NCI-H1436 treated with DMSO at 0.1 percent for 48 hours (cell line): ENCODE measurements at places on chromosomes 16 and 17.
A peak's percentile ranks its signal among the peaks of the same experiment; 100 is the strongest.

DNA sequence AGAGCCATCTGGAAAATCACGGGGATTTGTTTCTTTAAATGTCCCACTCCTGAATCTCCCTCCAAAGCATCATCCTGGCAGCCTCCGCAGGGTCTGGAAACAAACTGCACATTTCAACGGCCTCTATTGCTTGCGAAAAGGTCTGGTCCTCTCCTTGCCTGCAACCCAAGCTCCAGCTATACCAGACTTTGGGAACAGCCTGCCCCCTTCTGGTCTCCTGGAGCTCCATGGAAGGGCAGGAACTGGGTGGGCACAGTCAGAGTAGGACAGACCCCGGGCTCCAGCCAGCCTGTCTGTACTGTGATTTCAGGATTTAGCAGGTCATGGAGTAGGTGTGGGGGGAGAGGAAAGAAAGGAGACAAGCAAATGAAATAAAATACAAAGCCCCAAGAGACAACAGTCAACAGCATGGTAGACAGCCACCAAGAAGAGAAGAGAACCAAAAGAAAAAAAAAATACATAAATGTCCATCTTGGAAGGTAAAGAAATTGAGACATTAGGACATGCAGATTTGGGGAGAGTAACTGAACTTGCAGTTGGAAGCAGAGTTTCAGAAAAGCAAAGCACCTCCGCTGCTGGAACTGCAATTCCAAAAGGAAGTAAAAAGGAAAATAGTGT is 2.7 kb downstream of the XYLT1 start:
- peak; percentile 8 for DNase-seq

GRCh38 chr16:47142486-47142820 is 1.3 kb downstream of the NETO2 start:
- no peak for DNase-seq

DNA sequence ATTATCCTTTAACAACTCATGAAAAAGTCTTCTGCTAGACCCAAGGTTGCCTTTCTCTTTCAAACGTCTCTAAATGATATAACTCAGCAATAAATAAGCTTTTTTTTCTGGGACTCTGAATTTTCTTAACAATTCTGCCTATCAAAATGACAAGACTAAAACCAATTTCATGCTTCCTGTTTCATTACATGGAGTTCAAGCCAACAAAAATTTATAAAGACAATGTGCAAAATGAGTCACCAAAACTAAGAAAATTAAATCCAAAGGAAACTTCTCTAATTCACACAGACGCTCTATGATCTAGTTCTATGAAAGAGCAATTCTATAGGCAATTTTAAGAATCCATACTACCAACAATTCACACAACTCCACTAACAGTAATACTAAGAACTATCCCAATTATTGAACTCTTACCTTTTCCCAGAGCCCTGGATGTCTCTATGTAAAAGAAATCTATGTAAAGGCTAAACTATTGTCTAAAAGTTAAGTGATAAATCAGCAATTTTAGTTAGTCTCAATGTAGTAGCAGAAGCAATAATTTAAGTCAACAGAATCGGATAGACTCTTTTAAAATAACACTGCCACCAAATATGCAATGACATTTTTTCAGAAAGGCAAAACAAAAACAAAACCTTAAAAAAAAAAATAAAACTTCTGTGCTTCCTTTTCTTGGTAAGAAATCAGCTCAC is 44.2 kb downstream of the ZZEF1 start:
- DNase-seq = no peak

DNA sequence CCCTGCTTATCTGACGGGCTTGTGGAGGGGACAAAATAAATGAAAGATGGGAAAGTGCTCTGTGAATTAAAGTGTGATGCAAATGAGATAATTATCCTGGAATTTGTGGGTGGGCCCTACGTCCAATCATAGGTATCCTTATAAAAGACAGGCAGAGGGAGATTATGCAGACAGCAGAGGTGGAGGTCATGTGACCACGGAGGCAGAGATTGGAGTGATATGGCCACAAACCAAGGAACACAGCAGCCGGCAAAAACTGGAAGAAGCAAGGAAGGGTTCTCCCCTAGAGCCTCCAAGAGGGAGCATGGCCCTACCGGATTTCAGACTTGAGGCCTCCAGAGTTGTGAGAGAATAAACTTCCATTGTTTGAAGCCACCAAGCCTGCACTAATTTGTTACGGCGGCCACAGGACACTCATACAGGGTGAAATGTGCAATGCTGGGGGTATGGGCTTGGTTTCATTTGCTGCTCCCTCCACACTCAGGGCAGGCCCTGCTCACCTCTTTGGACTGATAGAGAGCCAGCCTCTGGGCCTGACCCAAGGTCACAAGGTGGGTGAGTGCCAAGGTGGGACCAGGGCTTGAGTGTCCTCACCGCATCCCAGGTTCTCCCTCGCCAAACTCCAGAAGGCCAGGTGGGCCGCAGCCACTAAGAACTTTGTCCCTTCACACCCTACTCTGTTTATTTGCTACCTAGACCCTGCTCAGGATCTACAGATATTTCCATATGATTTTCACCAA is 149.6 kb upstream of the TNRC6C start:
- no peak for DNase-seq

DNA sequence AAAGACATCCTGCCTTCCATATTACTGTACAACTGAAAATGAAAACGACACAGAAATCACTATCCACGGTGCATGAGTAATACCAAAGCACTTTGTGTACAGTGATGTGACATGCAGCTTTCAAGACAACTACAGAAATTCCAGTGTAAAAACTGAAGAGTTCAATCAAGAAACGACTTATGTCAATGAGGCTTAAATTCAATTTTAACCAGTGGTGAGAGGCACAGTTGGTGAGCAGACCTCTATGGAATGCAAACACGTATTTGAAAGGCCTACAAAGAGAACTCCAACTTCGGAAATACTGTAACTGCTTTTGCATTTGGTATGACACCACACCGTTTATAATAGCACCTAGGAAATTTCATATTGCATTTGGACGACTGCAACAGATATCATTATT is 87.6 kb downstream of the USP31 start:
- DNase-seq = no peak

GRCh38 chr16:2702871-2703745 is 16.9 kb downstream of the PRSS27 start:
- no peak for DNase-seq

DNA sequence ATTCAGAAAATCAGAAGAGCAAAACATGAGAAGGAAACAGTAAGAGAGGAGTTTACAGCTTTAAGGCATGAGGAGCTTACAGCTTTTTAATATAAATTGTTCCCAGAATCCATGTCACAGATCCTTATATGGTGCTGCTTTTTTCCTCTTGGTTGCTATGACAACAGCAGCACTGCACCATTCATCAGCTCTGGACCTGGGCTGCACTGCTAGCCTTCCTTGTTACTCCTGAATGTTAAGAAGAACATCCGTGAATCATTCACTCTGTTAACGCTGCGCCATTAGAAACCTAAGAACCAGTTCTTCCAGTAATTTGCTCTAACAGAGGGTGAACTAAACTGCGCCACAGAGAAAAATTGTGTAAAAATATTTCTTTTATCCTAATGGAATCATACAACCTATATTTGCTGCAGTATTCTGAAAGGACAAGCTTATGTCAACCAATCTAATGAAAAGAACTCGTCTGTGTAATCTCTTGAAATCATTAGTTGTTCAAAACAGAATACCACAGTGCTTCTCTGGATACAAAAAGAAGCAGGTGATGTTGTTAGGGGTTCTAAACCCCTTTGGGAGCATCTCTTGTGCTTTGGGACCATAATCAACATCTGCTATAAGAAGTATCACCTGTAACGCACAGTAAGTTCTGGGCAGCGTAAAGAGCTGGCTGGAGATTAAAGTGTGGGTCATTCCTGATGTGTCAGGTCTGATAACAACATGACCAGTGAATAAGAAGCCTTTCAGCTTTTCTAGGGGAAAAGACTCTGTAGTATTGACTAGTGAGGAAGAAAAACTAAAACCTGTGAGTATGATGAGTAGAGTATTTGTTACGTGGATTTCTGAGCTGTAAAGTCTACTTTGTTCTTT is 151.2 kb downstream of the TANC2 start:
- DNase-seq = peak; percentile 40

- DNase-seq = no peak
Measured at GRCh38 chr16:66486773-66487579, 59.9 kb downstream of the BEAN1 start.

DNA sequence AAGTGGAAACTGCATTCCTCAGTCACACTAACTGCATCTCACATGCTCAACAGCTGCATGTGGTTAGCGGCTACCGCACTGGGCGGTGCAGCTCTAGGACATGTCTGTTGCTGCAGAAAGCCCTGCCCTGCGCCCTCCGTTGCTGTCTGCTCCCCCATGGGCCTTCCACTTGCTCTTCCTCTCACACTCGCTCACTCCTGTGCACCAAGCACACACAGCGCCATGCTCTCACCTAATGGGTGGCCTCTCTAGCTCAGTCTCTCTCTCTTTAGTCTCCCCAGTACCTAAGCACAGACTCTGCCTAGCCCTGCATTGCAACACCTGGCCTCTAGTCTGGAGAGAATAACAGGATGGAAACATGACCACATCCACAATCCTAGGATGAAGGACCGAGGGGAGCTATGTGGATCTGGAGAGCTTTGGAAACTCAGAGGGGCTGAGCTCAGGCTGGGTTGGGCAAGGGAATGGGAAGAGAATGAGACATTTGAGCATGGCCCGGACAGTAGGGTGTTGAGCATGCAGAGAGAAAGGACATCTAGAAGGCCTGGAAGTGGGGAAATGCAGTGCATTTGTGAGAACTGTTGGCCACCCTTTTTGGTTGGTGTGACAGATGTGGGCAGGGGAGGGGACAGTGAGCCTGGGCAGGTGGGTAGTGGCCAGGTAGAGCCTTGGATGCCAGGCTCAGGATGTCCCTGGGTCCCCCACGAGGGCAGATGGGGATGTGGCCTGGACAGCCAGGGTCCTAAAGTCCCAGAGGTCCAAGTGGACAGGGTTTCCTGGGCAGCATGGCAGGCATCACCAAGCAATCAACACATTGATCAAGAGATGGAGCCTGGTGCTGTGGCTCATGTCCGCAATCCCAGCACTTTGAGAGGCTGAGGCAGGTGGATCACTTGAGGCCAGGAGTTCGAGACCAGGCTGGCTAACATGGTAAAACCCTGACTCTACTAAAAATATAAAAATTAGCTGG is 16.1 kb downstream of the SGCA start:
- DNase-seq = no peak

- no peak for DNase-seq
Measured at GRCh38 chr16:4868026-4868425, 20.7 kb downstream of the UBN1 start.

DNA sequence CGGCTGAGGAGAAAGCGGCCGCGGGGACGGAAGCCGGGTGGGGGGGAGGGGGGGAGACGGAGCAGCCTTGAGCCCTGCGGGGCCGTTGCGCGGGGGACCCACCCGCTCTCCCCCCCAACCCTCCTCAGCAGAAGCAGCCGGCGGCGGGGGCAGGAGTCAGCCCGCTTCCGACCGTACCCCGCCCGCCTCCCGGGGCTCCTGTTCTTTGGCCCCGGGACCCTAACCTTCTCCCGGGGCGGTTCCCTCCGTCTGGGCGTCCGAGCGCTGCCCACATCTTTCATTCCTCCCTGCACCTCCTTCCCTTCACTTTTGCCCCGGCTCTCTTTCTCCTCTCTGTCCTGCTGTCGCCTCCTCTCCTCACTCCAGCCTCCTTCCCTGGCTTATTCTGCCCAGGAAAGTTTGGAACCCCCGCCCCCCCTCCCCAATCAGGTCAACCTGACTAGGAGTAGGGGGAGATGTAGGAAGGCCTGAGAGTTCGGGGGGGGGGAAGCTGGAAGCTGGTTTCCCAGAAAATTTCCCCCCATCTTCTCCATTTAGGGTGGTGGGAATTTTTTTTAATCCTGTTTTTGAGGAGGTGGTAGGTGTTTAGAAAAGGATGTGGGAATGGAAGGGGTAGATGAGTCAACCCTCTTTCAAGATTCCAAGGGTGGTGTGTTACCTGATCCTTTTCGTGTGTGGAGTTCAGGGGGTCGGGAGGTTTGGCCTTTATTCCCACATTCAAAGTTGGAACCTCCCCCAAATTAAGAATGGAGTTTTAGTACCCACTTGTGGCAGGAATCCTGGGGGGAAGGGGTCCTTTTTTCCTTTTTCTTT is 427 bp upstream of the NLK start:
- DNase-seq = no peak

DNA sequence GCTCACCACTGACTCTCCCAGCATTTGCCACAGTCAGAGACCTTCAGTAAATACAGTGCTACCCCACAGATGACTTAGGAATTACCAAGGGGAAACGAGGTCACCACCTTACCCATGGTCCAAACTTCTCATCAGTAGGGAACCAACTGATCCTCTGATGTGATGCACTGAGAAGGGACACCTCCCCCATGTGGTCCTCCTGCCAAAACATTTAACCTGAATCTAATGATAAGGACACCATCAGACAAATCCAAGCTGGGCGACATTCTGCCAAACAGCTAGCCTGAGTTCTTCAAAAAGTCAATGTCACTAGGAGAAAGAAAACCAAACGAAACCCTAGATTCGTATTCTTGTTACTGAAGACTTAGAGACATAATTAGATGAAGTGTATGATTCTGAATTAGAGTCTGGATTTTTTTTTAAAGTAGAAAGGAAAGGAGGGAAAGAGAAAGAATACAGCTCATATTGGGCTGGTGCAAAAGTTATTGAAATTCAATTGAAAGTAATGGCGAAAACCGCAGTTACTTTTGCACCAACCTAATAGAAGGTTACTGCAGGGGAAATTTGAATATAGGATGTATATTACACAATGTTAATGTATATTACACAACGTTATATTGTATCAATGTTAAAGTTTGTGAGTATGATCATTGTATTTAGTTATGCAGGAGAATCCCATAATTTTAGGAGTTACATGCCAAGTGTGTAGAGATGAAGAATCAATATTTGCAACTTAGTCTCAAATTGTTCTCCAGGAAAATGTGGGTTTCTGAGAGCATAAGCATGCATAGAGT is 2.3 kb upstream of the CSNK2A2 start:
- DNase-seq = no peak

- no peak for DNase-seq
Measured at GRCh38 chr16:82675300-82675699, 48.5 kb downstream of the CDH13 start.

DNA sequence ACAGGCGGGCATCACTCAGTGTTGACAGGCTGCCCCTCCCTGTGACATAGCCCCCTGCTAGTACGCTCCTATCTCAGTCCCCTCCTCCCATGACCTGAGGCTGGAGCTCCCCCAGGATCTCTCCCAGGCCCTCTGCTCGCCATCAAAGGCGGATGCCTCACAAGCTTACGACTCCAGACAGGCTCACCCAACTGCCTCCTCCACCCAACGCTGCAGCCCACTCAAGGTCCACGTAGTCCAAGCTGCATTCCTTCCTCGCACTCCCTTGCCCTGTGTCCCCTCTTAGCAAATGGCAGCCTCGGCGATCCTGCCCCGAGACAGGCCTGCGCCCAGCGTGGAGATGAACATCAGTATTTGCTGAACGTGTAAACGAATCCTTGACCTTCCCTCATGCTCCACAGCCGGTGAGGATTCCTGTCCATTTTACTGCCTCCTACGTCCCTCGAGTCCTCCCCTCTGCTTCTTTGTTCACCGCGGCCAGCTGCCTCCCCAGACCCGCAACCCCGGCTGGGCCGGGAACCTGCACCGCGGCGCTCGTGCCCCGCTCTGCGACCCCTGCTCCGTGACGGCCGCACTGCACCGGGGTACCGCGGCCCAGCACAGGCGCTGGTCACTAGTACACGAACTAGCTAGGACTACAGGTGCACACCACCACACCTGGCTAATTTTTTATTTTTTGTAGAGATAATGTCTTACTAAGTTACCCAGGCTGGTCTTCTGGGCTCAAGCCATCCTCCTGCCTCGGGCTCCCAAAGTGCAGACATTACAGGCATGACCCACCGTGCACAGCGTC is 838 bp upstream of the TMEM97 start:
- DNase-seq = no peak
